ENCODE measurements at places on chromosomes 12 and 14. TPM values are rescaled to one million over a fixed set of nuclear protein-coding genes. Genes with fewer than 3 reads are reported as not detected.

The NKX2-1 gene
- not detected for total RNA-seq

The TAS2R7 gene
- not detected for total RNA-seq

The PAX9 gene
- not detected for total RNA-seq

The KLRD1 gene
- under 0.01 TPM for total RNA-seq

The RILPL2 gene
- 3.5 TPM for total RNA-seq

The KRT6C gene
- total RNA-seq = not detected

The LHX5 gene
- total RNA-seq = not detected

The SMARCD1 gene
- total RNA-seq = 52.5 TPM

The BATF gene
- total RNA-seq = not detected

The KRT85 gene
- total RNA-seq = not detected

The PAPLN gene
- total RNA-seq = 4.3 TPM

The PPP4R4 gene
- under 0.01 TPM for total RNA-seq

The NGB gene
- total RNA-seq = not detected

The SNRPF gene
- total RNA-seq = 7.7 TPM

The KLRG1 gene
- 0.43 TPM for total RNA-seq

The CYP46A1 gene
- under 0.01 TPM for total RNA-seq

The SNAPC1 gene
- total RNA-seq = 27.2 TPM

The KIF5A gene
- 1.3 TPM for total RNA-seq

The LTBP2 gene
- 210 TPM for total RNA-seq

The VSIG10 gene
- total RNA-seq = 22.5 TPM

The KLRB1 gene
- total RNA-seq = not detected

The RNF31 gene
- total RNA-seq = 37.4 TPM

The NRL gene
- 1.3 TPM for total RNA-seq

The ACSM4 gene
- total RNA-seq = not detected

The PLA2G1B gene
- total RNA-seq = not detected

The ASIC1 gene
- 1.6 TPM for total RNA-seq

The PPP1R1A gene
- total RNA-seq = not detected

The MEG3 gene
- 120 TPM for total RNA-seq

The CISTR gene
- not detected for total RNA-seq

The SYT1 gene
- total RNA-seq = 3.9 TPM

The PPM1H gene
- total RNA-seq = 2.3 TPM

The MYH6 gene
- total RNA-seq = not detected

The CLEC1B gene
- total RNA-seq = not detected

The APOF gene
- not detected for total RNA-seq

The CKAP4 gene
- total RNA-seq = 310 TPM

The GALNT6 gene
- 32.2 TPM for total RNA-seq

The OVCH1 gene
- total RNA-seq = under 0.01 TPM

The ARHGAP9 gene
- under 0.01 TPM for total RNA-seq

The TNS2 gene
- total RNA-seq = 46.1 TPM

All from fibroblast of villous mesenchyme (primary cell).